ENCODE measurements at places on chromosomes 2 and 18. TPM values are rescaled to one million over a fixed set of nuclear protein-coding genes. Genes with fewer than 3 reads are reported as not detected.

- H3K4me1 ChIP-seq: no peaks in the 10 kb centered on the region
- no peak overlapping the region for H3K4me3 ChIP-seq
- no peak for DNase-seq
- no peak overlapping the region for H3K27ac ChIP-seq
- H3K27me3 ChIP-seq: no peaks in the 10 kb centered on the region
Observed at GRCh38 chr2:240806006-240806405, 14.0 kb downstream of the KIF1A start.

The MEP1B gene
- not detected for total RNA-seq

DNA sequence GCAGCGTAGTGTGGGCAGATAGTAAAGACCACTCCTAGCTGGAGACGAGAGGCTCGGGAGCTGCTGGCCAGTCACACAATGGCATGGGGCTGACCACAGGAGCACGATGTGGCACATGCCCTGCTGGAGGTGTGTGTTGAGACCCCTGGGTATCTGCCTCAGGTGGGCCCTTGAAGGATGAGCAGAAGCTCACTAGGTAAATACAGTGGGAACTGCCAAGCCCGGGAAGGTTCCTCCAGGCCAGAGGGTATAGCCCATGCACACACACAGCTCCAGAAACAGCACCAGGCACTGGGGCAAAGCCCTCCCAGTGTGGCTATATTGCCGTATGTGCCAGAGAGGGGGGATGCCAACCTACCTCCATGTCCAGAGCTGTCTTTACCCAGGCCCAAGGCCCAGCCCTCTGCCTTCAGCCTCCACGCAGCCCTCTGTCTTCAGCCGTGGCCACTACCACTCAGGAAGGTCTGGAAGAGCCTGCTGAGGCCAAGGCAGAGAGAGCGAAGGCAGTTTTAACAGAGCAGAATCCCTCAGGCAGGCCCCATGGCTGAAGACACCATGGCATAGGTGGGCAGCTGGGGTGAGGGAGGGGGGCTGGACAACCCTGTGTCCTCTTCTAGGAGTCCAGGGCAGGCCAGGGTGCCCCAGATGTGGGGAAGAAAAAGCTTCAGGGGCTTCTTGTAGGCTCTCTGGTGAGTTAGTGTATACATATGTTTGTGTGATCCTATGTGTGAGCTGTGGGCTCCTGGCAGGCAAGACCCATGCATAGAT lies 7.0 kb upstream of the ARID5A start:
- no peaks in the 10 kb centered on the region for H3K27me3 ChIP-seq
- no peak for DNase-seq
- H3K4me3 ChIP-seq: no peak overlapping the region
- H3K4me1 ChIP-seq: no peaks in the 10 kb centered on the region
- peak overlapping the region; percentile 91 for H3K27ac ChIP-seq

The KCNG2 gene
- total RNA-seq: not detected

- no peak overlapping the region for H3K27ac ChIP-seq
- no peak for DNase-seq
- no peaks in the 10 kb centered on the region for H3K4me1 ChIP-seq
- no peak overlapping the region for H3K4me3 ChIP-seq
Observed at GRCh38 chr2:78455586-78455985, 569.9 kb upstream of the REG3G start.

The SLC9A4 gene
- total RNA-seq: not detected

DNA sequence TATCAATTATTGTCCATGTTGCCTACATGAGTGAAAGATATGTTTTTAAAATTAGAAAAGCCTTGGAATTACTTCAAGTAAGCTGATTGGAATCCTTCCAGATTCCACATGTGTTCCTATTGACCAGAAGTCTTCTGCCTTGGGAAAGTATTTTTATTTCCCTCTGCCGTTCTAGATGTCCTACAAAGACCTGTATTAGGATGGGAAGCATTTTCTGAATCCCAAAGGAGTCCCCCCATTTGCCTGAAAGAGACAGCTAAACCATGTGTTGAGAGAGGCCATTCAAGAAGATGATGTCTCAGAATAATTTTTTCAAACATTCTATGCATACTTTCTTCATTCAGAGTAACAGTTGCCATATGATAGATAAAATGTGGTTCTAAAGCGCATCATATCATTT lies 19.0 kb upstream of the MYO1B start:
- no peak overlapping the region for H3K4me3 ChIP-seq
- no peak for DNase-seq
- H3K27ac ChIP-seq: no peak overlapping the region
- H3K4me1 ChIP-seq: peaks cover 6% of the 10 kb centered on the region
- H3K27me3 ChIP-seq: no peaks in the 10 kb centered on the region

The PDE6D gene
- 17.5 TPM for total RNA-seq

GRCh38 chr2:23042216-23042906 lies 342.6 kb upstream of the KLHL29 start:
- H3K4me3 ChIP-seq: no peak overlapping the region
- H3K36me3 ChIP-seq: no peaks in the 10 kb centered on the region
- H3K4me1 ChIP-seq: no peaks in the 10 kb centered on the region
- peak overlapping the region; percentile 5 for H3K27ac ChIP-seq

- H3K4me1 ChIP-seq: no peaks in the 10 kb centered on the region
- no peak overlapping the region for H3K27ac ChIP-seq
- H3K36me3 ChIP-seq: no peaks in the 10 kb centered on the region
- H3K27me3 ChIP-seq: no peaks in the 10 kb centered on the region
- no peak for DNase-seq
Observed at GRCh38 chr2:65231121-65231520, 3.5 kb downstream of the ACTR2 start.

The MBD1 gene
- total RNA-seq: 77.1 TPM

Data from right atrium auricular region (tissue), 2 donors.